ENCODE measurements at places on chromosomes 16 and 17.

DNA sequence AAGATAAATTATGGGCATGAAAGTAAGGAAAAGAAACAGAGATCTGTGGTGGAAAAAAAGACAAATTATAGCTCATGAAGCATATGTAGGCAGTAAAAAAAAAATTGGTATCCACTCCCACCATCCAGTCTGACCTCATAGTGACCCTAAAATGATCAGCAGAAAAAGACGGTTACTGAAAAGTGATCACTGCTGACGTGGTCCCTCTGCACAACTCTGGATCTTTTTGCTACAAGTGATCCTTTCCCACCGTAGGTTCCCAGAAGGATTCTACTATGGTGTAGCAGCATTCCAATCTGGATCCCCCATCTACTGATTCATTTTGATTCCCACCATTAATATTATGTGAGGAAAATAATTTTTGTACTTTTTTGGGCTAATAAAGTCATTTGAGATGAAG lies 10.9 kb upstream of the CHST6 start:
- no peak for DNase-seq

DNA sequence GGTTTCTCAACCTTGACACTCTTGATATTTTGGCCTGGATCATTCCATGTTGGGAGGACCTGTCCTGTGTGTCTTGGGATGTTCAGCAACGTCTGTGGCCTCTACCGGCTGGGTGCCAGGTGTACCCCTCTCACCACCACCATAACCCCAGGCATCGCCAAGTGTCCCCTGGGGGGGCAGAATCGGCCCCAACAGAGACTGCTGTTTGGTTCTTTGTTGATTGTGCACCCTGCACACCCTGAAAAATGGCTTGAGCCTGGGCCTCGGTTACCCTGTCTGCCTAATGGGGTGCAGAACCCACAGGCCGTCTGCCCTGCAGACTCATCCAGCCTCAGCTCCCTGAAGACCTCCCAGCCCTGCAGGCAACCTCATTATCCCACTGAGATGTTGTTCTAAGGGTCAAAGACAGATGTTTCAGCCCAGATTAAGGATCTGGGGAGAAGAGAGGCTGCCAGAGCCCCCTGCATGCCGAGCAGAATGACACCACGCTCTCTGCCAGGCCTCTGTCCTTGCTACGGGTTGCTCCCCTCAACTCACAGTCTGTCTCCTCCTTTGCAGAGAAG lies 9.2 kb downstream of the CACNG1 start:
- no peak for DNase-seq

GRCh38 chr17:33751702-33752065 lies 458.6 kb upstream of the ASIC2 start:
- DNase-seq, result no peak

DNA sequence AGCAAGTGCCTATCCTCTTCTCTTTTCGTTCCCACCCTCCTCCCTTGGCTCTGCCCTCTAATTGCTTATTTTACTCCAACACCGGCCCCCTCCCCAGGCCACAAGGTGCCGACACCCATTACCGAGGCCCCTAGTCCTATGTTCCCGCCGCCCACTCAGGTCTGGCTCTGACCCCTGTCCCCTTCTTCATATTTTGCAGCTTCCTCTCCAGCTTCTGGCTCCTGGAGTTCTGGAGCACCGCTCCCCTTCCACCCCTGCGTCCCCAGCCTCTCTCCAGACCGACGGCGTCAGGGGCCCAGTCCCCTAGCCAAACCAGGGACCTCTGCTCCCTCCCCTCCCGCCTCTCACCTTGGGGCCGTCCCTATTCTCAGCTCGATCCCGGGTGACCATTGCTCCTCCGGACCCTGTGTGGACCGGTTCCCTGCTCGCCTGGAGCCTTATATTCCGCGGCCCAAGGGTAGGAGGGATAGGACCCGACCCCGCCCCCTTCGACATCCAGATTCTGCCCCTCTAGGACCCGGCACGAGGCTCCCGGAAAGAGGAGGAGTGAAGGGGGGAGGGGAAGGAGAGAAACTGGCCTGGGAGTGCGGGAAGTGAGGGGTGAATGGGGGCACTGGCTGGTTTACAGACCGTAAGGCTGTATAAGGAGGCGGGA lies at the start of gene HES7:
Gene HES7, minus strand, starts transcription at position 412 of the 655 bp plus-strand sequence. Its CDS starts 22 bp downstream, at position 390.
- no peak for DNase-seq

GRCh38 chr17:40980117-40980516 lies 4.0 kb downstream of the KRT40 start:
- no peak for DNase-seq

GRCh38 chr17:1915889-1916288 lies 86.1 kb downstream of the RPA1 start:
- no peak for DNase-seq

DNA sequence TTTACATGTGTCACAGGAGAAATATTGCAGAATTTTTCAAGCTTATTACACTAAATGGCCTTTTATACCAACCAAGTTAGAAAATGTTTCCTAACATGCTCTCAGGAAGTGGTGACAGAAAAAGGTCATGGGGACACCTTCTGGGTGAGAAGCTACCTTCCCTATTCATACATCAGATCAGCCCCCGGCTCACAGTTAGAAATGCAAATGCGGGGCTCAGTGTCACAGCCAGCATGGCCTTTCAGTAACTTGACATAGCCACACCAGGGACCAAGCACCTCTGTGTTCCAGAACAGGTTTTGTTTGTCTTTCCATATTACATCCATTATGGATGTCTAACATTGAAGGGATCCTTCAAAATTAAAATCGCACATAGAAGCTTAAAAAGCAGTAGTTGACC lies 59.5 kb downstream of the CHD9NB start:
- DNase-seq, result no peak

- DNase-seq, result no peak
Observed at GRCh38 chr17:65446838-65447526, 114.5 kb downstream of the AXIN2 start.

- peak; percentile 64 for DNase-seq
Observed at GRCh38 chr17:76547183-76547641, 7.4 kb downstream of the PRCD start.

- DNase-seq, result no peak
Observed at GRCh38 chr17:80656590-80656989, 112.0 kb downstream of the RPTOR start.

GRCh38 chr17:68843522-68843921 lies 111.7 kb downstream of the ABCA8 start:
- DNase-seq, result no peak

- peak; percentile 60 for DNase-seq
Observed at GRCh38 chr17:31842195-31843069, 16.6 kb downstream of the COPRS start.

DNA sequence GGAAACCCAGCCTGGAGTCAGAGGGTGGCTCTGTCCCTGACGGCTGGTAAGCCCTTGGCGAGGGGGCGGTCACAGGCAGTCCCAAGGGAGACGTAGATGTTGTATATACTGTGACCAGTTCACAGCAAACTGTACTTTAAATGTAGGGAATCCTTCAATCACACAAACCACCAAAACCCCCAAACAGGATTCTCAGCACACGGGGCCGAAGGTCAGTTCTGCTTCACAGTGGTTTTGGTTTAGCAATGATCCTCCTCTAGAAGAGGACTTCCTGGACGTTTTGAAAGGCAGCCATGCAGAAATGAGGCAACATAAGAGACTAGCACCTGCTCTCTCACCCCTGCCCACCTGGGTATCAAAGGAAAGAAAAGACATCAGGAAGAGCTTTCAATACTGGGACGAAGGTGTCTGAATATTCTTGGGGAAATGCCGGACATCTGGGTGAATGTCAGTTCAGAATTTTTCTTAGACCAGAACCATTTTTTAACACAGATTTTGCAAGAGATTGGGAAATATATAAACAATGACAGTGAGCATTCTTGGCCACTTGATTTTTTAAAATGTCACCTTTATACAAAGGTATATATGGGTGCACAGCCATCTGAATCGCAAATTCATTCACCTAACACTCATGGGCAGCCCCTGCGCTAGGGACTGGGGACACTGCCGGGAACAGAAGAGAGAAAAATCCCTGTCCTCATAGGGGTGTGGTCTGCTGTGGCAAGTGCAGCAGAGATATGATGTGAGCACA lies 74.2 kb downstream of the CRISPLD2 start:
- peak; percentile 83 for DNase-seq

DNA sequence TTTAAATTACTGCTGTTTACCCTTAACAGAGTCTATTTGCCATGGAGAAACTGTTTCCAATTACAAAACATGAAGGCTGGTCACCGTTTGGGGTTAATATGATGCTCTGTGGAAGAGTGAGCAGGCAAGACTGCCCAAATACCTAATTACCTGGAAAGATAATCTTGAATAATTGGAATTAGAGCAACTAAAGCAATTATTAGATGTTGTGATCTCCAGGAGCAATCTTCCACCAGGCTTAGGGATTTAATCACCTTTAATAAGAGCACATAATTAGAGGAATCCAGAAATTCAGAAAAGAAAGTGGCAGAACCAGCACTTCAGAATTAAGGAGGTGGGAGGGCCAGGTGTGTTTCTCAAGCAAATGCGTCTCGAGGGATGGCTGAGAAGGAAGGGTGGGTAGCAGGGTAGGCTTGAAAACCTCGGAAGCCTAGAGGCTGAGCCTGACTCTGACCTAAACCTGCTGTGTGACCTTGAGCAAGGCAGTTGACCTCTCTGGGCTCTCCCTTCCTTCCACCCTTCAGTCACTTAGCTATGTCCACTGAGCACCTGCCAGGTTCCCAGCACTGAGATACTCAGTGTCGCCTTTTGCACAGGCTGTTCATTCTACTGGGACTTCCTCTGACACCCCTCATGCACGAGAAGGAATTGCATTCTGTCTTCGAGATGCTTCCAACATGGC lies 113.2 kb downstream of the GSG1L start:
- no peak for DNase-seq

DNA sequence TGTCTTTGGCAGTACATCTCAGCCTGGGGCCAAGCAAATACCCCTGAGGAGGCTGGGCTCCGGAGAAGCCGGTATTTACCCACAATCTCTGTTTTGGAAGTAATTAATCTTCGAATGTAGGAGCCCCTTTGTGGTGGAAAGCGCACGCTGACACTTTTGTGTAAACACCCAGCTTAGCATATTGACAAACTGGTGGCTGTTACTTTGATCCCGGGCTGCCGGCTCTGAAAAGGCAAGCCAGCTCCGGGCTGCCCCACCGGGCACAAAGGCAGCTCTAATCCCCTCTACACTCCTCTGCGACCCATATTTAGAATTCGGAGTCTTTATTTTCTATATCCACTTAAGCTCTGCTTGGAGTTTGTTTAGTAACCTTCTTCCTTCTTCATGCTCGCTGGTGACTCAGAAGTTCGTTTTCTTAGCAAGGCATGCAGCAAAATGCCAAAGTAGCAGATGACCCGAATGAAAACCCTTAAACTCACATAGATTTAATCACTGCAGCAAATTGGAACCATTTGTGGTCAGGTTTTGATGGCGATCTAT lies 144.0 kb upstream of the IRX3 start:
- DNase-seq, result peak; percentile 79

DNA sequence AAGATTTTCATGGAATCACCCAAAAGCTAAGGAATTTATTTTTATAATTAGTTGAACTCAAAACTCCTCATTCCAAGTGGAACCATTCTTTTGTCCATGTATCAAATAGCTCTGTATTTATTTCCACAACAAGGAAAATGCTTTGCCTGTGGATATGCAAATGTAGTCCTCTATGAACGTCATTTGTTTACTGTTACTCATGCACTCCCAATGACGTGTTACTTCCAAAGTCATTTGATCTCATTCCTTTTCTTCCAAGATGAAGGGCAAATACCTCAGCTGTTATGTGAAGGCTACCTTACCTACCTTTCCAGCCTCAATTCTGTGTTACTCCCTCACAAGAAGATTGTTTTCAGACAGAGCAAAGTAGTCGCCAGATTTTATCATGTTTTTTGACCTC lies 83.7 kb downstream of the ITFG1 start:
- DNase-seq, result peak; percentile 59

- peak; percentile 81 for DNase-seq
Observed at GRCh38 chr17:28371245-28372202, at the start of gene SARM1. Gene SARM1 (plus strand): TSS chr17:28371694. CDS start chr17:28372033, 339 bp downstream.

DNA sequence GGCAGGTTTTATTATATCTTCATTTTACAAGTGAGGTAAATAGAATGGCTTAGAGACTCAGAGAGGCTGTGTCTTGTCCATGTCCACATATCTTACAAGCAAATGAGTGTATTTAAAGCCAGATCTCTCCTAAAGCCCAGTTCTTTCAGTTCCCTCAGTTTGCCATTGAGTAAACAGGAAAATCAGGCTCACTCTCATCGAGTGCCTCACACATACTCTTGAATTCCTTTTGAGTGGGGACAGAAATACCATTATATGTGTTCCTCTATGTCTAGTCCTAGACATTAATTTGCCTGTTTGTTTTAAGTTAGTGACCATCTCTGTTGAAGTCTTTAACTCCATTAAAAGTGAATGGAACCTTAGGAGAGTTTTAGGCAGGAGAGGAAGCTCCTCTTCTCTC lies 40.1 kb downstream of the BPTF start:
- peak; percentile 23 for DNase-seq

GRCh38 chr16:57372372-57373116 lies at the start of gene CX3CL1:
Gene CX3CL1 (plus strand): TSS chr16:57372490. CDS start chr16:57372569, 79 bp downstream.
- DNase-seq, result no peak

- peak; percentile 12 for DNase-seq
Observed at GRCh38 chr16:27080895-27081294, 14.2 kb downstream of the C16orf82 start.

DNA sequence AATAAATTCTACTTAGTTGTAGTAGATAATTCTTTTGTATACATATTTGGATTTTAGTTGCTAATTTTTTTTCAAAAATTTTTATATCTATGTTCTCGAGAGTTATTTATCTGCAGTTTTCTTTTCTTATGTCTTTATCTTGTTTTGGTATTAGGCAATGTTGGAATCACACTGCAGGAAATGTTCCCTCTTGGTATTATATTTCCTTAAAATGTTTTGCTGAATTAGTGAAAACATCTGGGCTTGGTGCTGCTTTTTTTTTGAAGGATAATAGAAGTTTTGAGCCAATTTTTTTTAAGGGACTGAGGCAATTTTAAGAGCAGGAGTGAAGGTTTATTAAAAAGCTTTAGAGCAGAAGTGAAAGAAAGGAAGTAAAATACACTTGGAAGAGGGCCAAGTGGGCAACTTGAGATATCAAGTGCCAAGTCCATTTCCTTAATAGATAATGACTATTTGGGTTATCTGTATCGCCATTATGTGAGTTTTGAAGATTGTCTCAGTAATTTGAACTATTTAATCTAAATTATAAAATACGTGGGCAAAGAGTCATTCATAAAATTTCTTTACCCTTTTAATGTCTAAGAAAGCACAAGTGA lies 1390.1 kb upstream of the CDH8 start:
- no peak for DNase-seq

Data from iris pigment epithelial cell (primary cell).